DMS 273 treated with DMSO at 0.1 percent for 48 hours (cell line): ENCODE measurements at places on chromosomes 16 and 17.
A peak's percentile ranks its signal among the peaks of the same experiment; 100 is the strongest.

DNA sequence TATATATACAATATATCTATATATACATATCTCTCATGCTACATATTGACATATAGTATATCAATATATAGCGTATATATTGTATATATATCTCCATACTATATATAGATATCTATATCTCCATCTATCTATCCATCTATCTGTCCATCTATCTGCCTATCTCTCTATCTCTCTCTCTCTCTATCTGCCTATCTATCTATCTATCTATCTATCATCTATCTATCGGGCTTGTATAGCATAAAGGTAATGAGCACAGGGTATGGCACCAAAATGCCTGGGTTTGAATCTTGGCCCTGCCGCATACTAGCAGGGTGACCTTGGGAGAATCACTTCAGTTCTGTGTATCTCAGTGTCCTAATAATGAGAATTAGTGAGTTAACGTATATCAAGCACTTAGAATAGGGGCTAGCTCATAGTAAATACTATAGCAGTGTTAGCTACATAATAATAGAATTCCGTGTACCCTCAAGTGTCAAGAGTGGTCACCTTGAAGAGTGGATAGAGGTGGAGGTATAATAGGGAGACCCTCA, 1.5 kb downstream of the ST6GALNAC1 start:
- no peak for DNase-seq

DNA sequence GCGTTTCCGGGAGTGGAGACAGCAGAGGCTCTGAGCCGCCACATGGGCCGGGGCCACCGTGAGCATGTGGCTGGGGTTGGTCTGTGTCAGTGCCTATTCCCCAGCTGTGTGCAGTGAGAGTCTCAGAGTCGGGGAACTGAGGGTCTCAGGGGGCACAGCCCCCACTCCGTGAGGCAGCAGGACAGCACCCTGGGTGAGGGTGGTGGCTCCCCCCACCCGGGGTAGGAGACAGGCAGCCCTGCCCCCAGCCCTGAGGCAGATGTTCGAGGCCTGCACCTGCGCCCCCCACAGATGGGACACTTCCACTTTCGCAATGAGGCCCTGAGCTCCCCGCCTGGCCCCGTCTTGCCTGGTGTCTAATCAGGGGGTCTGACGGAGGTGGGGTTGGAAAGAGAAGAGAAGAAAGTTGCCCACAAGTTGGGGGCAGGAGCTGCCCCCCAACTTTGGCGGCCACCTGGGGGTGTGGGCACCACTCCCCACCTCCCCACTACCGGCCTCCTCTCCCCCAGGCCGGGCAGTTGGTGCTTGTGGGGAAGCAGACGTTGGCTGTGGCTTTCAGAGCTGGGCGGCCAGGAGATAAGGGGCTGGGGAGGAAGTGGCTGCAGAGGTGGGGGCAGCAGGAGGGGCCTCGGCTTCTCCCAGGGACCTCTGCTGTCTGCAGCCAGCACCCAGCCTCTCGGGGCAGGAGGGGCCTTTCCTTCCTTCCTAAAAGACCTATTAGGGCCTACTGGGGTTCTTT, 1.8 kb upstream of the CBFA2T3 start:
- DNase-seq = no peak

GRCh38 chr16:67926181-67926750, 5.4 kb downstream of the CTRL start:
- peak; percentile 47 for DNase-seq

DNA sequence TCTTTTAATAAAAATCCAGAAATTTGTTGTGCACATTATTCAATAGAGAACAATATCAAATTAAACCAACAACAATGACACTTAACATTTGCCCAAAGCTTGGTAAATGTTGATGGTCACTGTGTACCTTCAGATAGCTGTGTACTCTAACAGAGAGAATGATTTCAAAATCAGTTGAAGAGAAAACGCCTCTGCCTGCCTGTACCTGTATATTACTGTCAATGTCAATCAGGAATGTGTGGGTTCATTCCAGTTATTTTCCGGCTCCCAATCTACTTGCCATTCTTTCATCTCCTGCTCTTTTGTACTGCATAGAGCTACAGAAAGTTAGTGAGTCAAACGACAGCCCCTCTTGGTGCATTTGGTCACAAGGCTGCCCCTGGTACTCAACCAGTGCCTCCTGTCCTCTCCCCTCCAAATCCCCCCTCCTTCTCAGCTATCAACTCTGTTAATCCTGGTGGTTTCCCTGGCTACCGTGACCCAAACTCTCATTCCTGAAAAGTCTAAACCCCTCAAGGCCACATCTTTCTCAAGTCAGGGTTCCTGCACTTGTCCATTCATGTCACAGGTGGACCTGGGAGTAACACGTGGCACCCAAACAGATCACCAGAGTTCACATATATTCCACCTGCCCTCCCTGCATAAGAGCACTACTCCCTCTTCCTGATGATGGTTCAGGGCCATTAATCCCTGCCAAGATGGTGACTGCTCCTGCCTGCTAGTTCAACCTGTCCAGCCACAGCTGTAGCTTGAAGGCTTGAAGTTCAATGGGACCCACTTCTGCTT, 13.6 kb upstream of the ARL4D start:
- no peak for DNase-seq

- DNase-seq = no peak
Measured at GRCh38 chr16:74252329-74252728, 44.3 kb upstream of the PSMD7 start.

DNA sequence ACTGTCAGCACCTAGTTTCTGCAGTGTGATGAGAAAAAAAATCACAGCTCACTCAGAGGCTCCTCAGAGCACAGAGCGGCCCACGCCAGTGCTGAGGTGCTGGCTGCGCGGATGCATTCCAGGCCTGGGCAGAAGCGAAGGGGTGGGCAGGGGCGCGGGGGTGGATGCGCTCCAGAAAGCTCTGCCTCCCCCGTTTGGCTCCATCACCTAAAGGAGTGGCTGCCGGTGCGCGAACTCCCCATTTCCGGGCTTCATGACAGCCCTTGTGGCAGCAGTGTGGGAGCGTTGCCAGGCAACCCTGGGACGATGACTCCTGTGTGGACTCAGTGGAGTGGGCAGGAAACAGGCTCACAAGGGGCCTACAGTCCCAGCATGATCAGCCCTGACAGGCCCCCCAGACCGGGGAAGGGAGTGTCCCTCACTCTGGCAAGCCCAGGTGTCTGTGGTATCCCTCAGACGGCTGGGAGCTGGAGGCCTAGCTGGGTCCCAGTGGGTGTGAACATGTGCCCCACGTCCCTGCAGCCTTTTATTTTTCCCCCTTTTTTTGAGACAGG, 32.8 kb upstream of the NUDT16L1 start:
- peak; percentile 25 for DNase-seq

- no peak for DNase-seq
Measured at GRCh38 chr16:78929841-78930240, 670.7 kb downstream of the MAF start.

DNA sequence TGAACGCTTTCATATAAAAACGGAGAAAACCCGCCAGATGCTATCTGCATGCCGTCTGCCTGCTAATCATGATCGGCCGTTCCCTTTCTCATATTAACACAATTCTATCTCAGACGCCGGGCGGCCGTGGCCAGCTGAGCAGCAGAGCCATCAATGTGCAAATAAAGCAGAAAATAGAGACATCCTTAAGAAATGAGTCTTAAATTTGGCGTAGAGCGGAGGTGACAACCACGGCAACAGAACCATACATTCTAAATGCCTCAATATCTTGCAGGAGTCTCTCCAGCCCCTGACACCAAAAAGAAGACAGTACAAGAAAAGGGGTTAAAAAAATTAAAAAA, 2.7 kb upstream of the IRX5 start:
- no peak for DNase-seq

GRCh38 chr17:5958850-5959249, 111.3 kb upstream of the WSCD1 start:
- DNase-seq = no peak

DNA sequence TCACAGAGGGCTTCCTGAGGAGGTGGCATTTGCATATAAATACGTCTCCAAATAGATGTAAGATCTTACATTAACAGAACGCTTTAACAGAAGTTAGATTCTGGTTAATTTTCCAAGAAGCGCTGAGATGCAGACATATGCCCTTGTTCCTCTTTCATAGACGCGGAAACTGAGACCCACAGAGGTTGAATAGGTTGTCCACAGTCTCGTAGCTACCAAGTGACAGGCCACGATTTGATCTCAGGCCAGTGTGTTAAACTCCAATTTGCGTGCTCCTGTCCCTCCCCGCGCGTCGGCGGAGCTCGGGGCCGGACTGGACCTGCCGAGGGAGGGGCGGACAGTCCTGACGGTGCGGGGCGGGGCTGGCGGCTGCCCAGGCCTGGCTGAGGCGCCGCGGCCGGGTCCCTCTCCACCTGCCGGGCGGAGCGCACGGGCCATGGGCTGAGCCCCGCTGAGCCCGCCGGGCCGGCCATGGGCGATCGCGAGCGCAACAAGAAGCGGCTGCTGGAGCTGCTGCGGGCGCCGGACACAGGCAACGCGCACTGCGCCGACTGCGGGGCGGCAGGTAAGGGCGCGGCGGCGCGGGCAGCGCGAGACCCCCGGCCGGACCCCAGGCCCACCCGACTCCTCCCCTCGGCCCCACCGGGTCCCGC, at the start of gene ADAP2:
TSS of gene ADAP2 (plus strand) at position 402 of the 653 bp plus-strand sequence. CDS start at position 472, 70 bp downstream.
- DNase-seq = no peak

GRCh38 chr17:929586-929985, 50.0 kb downstream of the NXN start:
- no peak for DNase-seq

- no peak for DNase-seq
Measured at GRCh38 chr17:4955091-4955490, 4.2 kb downstream of the ENO3 start.

DNA sequence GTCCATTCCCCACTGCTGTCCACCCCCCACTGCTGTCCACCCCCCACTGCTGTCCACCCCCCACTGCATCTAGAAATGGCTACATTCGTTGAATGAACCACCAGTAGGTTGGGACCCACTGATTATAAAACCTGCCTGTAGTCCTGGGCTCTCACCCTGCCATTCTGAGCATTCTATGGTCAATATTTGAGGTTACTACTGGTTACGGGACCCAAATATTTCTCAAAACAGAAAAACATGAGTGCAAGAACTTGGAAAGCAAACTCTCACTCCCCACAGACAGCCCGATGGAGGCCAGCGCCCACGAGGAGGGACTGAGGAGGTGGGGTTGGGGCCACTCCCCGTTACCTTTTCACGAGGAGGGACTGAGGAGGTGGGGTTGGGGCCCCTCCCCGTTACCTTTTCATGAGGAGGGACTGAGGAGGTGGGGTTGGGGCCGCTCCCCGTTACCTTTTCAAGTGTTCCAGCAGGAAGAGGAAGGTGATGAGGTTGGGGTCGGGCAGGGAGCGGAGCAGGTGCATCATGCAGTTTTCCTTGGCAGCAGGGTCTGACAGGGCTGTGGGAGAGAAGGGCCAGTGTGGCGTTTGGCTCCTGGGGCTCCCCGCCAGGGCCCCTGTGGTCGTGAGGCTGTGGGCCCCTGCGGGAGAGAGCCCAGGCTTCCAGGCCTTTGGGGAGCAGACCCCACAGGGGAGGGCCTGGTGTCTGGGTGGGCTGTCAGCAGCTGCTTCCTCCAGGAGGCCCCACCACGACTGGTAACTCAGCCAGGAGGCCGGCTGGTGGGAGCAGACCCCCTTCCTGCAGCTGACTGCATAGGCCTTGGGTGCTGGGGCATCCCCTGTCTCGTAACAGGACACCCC, 12.5 kb downstream of the TIMM22 start:
- no peak for DNase-seq

DNA sequence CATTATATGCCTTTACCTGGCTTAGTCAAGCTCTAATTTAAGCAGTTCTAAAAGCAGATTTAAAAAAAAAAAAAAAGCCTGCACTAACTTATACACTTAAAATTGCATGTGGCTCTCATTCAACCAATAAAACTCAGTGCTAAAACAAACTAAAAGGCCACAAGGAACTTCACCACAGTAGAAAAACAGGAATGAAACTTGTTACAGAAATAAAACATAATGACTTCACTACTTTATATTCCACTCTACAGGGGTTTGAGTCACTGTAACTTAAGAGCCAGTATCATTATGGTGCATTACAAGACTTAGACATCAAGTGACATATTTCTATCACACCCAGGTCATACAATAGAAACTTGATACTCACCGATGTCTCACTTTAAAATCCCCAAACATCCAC, 11.1 kb downstream of the CA10 start:
- no peak for DNase-seq

- DNase-seq = no peak
Measured at GRCh38 chr16:81514041-81514559, 69.5 kb downstream of the CMIP start.

DNA sequence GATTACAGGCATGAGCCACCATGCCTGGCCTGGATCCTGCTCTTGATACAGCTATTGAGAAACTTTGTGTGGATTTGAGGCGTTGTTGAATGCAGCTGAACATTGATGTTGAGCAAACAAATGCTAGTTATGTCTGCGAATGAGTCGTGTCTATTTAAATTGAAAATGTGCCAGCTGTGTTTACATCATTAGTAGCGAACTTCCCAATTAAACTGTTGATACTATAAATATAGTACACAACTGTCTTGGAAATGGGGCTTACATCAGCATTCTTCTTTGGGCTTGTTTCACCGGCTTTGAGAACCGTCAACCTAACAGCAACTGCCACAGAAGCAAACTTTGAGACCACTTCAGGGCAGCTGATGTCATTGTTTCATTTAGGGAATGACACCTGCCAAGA, 251.9 kb downstream of the RBFOX1 start:
- DNase-seq = no peak

GRCh38 chr17:39080421-39081078, 70.9 kb downstream of the PLXDC1 start:
- DNase-seq = no peak

DNA sequence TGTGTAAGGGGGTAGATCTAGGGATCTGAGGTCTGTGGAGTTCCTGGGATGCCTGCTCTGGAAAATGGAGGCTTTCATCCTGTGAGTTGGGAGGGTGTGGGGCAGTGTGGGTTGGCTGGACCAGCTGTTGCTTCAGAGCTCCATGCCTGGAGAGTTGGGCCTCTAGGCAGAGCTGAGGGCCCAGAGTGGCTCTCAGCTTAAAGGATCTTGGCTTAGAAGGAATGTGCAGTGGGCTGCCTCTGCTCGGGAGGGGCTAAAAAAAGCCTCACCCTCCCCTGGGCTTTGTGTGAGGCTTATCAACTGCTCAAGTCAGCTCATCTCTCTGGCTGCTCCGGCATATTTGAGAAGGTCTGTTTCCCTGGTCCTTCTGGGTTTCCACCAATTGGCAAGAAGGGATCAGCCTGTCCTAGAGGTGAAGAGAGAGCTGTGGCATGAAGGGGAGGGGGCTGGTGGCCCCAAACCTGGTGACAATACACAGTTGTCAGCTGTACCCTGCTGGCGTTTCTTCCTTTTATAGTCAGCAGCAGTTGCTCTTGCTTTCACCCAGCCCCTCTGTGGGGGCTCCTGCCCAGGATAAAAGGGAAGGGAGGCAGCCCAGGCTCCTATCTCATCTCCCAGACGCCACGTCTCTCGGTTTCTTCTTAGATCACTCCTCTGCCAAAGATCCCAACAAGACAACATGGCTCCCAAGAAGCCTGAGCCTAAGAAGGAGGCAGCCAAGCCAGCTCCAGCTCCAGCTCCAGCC, at the start of gene MYL4:
TSS of gene MYL4 (plus strand) at position 605 of the 745 bp plus-strand sequence. CDS start at position 680, 75 bp downstream.
- no peak for DNase-seq

- no peak for DNase-seq
Measured at GRCh38 chr17:39631403-39631802, 4.7 kb downstream of the PPP1R1B start.

- DNase-seq = no peak
Measured at GRCh38 chr16:21262779-21263639, 15.1 kb downstream of the CRYM start.
